ENCODE measurements at places on chromosomes 2 and 18.
A peak's percentile ranks its signal among the peaks of the same experiment; 100 is the strongest.

GRCh38 chr2:232894251-232894650, 24.2 kb downstream of the SNORC start:
- no peak for DNase-seq

DNA sequence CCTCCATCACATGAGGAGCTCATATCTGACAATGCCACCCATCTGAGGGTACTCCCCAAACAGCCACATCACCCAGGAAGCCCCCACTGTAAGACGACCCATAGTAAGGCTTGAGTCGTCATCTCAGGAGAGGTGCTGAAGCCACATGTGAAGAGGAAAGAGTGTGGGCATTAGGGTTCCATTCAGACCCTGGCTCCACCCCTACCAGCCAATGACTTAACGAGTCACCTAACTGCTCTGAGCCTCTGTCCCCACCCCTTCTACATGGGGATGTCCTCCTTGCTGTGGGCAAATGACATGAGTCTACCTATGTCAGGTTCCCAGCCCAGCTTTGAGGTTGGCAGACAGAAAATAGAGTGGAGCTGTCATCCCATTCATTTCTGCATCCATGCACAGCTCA, 46.3 kb downstream of the C1QL2 start:
- DNase-seq: no peak

GRCh38 chr2:10839813-10840212, 27.2 kb upstream of the PDIA6 start:
- DNase-seq: no peak

DNA sequence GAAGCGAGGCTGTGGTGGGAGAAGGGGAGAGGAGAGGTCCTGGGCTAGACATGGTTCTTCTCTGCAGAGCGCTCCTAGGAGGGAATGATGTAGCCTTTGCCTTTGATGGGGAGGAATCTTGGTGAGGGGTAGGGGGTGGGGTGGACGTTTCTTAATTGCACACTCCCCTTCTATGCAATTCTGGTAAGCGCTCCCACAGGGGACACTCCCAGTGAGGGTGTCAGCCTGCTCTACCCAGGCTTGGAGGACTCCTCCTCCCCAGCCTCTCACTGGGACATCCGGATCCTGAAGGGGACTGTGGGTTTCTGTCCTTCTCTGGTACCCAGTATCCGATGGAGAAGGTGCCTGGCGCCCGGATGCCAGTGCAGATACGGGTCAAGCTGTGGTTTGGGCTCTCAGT, 114.3 kb downstream of the DYSF start:
- no peak for DNase-seq

GRCh38 chr18:23540867-23541266, 37.6 kb downstream of the RMC1 start:
- no peak for DNase-seq

- no peak for DNase-seq
Observed at GRCh38 chr18:78857314-78858150, 122.1 kb upstream of the SALL3 start.

GRCh38 chr18:48806551-48807261, 144.1 kb downstream of the SMAD7 start:
- no peak for DNase-seq

DNA sequence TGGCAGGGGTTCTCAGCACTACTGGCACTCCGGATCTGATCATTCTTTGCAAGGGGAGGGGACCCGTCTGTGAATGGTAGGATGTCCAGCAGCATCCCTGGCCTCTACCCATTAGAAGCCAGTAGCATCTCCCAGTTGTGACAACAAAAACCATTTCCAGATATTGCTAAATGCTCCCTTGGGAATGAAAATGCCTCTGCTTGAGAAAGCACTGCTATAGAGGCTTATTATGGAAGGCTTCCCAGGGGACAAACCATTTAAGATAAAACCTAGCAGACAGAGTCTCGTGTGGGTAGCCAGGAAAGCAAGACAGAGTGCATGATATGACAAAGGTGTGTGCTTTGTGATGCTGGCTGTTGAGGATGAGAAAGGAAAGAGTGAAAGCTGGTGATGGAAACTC, 273.7 kb downstream of the TMX3 start:
- DNase-seq: no peak

DNA sequence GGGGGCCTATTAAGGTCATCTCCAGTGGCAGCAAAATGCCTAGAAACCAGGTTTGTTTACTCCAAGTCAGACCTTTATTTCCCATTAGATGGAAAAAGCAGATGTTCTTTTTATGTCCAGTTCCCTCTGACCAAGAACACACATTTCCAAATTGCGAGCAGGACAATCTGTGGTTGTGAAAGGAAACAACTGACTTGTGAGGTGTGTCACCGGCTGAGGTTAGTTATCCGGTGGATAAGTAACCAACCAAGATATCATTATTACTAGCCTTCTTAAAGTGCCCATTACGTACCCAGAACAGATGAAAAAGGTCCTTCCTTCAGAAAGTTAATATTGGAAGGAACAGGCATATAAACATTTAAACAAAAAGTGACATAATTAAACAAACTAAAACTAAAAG, 112.9 kb downstream of the THADA start:
- DNase-seq: no peak

GRCh38 chr2:56892382-56892781, 708.6 kb downstream of the CCDC85A start:
- no peak for DNase-seq

DNA sequence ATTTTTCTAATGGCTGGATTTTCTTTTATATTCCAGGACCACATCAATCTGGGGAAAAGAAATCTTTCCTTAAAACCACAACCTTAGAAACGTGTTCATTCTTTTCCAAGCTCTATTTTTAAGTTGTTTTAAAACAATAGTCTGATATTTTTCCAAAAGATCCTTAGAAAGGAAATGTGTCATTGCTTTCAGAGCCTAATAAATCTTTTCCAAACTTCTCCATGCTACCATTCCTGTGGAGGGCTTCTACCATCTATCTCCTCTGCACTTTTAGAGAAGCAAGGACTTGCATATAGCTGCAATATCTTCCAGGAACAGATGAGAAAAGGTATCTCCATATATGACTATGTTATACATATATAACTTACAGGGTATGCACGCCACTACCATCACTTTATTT, 21.2 kb downstream of the WDFY1 start:
- no peak for DNase-seq

DNA sequence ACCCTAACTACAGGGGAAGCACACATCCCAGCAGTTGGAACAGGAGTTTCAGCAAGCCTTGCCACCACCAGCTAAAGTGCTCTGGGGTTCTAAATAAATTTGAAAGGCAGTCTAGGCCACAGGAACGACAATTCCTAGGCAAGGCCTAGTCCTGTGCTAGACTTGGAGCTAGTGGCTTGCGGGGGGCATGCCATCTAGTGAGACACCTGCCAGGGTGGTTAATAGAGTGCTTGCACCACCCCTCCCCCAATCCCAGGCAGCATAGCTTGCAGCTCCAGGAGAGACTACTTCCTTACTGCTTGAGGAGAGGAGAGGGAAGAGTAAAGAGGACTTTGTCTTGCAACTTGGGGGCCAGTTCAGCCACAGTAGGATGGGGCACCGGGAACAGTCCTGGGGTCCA, 101.8 kb downstream of the SLC39A10 start:
- no peak for DNase-seq

- DNase-seq: no peak
Observed at GRCh38 chr2:54009549-54009948, 38.8 kb upstream of the PSME4 start.

- no peak for DNase-seq
Observed at GRCh38 chr2:150609831-150610582, 122.5 kb upstream of the RND3 start.

GRCh38 chr18:55497825-55498403, 90.1 kb downstream of the TCF4 start:
- no peak for DNase-seq

GRCh38 chr2:127044165-127044718, 62.7 kb downstream of the BIN1 start:
- DNase-seq: no peak

GRCh38 chr2:197707316-197708213, 2.4 kb downstream of the MARS2 start:
- peak; percentile 18 for DNase-seq

- peak; percentile 20 for DNase-seq
Observed at GRCh38 chr2:45643543-45644542, 7.6 kb upstream of the PRKCE start.

- no peak for DNase-seq
Observed at GRCh38 chr2:64017811-64018700, 1.2 kb downstream of the VPS54 start.

- no peak for DNase-seq
Observed at GRCh38 chr2:197516393-197516761, 511 bp downstream of the MOB4 start.

DNA sequence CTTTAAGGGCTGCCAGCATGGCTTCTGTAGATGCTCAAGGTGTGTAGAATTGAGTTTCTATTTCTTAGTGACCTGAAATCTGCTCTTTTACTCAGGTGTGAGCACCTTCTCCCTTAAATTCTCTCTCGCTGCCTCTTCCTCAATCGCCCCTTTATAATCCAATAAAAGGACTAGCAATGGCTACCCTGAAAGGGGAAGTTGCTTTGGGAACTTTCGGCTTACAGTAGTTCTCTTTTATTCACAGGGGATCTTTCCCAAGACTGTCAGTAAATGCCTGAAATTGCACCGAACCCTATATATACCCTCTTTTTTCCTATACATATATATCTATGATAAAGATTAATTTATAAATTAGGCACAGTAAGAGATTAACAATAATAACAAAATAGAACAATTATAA, 121.8 kb downstream of the ACTR3 start:
- no peak for DNase-seq

GRCh38 chr2:234816056-234816455, 135.8 kb upstream of the SH3BP4 start:
- DNase-seq: no peak

- no peak for DNase-seq
Observed at GRCh38 chr18:70234667-70235459, 29.4 kb upstream of the RTTN start.

- DNase-seq: no peak
Observed at GRCh38 chr2:204187229-204188083, 250.9 kb downstream of the ICOS start.

DNA sequence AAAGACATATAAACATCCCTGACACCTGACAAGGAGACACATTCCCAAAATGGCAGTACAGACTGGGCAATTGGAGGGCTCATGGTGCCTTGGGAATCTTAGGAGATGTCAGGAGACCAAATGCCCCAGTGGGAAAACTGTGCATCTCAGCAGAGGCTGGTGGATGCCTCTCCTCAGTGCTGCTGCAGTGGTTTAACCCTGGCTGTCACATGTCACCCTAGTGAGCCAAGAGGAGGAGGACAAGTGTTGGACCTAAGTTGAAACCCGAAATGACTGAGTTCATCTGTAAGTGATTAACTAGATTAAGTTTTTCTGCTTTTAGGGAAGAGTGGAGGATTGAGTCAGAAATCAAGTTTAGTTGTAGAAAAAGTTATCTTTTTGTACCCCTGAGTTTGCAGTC, 5.2 kb upstream of the NAGK start:
- no peak for DNase-seq

DNA sequence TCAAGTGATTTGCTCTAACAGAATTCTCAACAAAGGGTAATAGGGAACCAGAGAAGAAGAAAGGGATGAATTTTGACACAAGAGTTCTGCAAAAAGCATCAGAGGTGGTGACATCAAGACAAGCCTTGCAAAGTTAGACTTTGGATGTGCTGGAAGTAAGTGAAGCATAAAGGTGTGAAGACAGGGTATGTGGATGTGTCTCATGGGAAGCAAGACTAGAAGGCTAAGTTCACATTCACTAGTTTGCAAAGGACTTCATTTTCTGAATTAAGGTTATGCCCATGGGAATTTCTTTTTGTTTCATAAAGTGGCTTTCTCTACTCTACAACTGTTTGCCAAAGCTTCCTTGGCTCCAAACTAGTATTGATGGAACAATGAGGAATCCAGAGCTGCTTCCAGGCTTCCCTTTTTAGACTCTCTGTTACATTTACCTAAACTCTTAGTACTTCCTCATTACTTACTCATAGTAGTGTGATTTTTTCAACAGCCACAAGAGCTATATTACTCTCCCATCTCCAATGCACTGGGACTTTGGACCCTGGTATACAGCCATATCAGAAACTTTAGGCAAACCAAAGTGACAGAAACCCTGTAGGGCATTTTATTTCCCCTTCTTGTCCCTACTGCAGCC, 21.1 kb upstream of the IHH start:
- DNase-seq: no peak

- DNase-seq: no peak
Observed at GRCh38 chr2:10079870-10080535, at the start of gene CYS1. TSS of gene CYS1 (minus strand) at chr2:10080411. CDS start at chr2:10080223, 188 bp downstream.

DNA sequence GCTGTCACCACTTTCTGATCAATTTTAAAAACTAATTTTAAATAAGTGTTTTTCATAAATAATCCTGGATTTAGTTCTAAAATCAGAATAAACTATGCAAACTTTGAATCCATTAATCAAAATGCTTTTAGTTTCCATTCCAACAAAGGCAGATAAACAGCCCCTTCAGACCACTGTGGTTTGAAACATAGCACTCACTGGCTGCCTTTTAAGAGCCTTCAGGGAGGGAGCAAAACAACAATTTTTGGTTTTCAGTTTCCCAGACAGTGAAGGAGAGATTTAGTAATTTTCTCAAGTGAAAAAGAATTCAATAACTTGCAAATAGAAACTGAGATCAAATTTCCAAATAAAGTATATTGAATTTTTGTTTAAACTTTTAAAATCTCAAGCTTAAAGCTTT, 46.1 kb downstream of the CDK15 start:
- no peak for DNase-seq

DNA sequence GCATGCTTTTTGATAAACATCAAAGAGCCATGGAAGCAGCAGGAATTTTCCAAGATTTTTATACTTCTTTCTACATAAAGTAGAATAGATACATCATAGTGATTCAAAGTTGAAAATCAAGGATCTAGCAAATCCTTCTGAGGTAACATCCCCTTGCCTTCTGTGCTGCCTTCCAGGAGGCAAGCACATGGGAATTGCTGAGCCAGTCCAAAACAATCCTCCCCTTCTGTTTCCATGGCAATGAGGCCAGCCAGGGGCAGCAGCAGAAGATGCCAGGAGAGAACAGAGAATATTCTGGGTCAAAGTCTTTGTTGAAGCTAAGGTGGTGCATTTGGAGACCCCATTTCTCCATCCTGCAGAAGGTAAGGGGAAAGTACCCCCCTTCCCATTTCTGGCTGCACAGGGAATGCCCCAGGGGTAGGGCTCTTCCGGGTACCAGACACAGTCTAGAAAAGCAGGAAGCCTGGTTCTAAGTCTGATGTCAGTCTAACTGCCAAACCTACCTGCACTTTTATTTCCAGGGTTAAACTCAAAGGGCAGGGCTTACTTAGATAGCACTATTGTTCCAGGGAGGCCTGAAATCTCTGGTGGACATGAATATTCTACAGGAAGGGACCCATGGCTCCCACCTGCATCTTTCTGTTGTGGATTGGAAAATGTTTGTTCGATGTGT, 22.1 kb downstream of the CENPA start:
- DNase-seq: no peak

- no peak for DNase-seq
Observed at GRCh38 chr2:145927131-145927950, 1407.4 kb upstream of the ZEB2 start.

Data from SHP77 (cell line).